Stomach (tissue), 19 donors: ENCODE measurements at places on chromosomes 12 and 14. TPM values are rescaled to one million over a fixed set of nuclear protein-coding genes. Genes with fewer than 3 reads are reported as not detected.
A peak's percentile ranks its signal among the peaks of the same experiment; 100 is the strongest.

Gene KRT85
- not detected for total RNA-seq

Gene DLGAP5
- total RNA-seq, result 3.5 TPM

Gene RNASE3
- not detected for total RNA-seq

Gene KLRG1
- total RNA-seq, result 2.9 TPM

Gene SSTR1
- total RNA-seq, result 26.1 TPM

Gene C14orf132
- 7.5 TPM for total RNA-seq

Gene SLC10A1
- not detected for total RNA-seq

Gene CD163L1
- total RNA-seq, result 7.6 TPM

Gene EMP1
- 115 TPM for total RNA-seq

Gene TGM1
- 5.7 TPM for total RNA-seq

Gene LTA4H
- 79.4 TPM for total RNA-seq

DNA sequence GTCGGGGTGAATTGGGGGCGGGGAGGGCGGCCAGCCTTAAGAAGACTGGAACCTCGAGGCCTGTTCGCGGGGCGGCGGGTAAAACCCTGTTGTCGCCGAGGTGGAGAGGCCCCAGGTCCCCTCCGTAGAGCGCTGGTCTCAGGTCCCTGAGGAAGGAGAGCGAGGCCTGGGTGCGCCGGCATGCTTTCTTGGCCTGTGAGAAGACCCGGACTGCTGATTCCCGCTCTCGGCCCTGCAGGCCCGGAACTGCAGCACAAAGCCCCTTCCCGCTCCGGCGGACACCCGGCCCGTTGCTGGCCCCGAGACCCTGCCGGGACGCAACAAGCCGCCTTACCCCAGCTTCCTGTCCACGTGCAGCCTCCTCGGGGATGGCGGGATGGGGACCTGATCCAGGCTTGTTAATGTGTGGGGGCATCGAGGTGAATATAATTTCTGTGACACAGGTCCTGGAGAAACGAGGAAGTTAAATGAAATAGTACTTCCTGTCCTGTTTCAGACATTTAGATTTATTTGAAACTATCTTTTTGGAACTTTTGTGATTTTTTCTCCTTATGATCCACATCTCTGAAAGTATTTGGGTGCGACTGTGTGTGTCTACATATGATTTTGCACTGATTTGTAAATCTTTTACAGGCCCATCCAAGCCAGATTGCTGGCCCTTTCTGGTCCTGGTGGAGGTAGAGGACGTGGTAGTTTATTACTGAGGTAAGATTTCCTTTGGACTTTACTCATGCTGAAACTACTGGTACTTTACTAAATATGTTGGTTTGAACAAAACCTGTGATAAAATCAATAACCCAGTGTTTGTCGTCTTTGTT, 600 bp downstream of the PNN start:
- peak; percentile 77 for DNase-seq

- DNase-seq, result no peak
These were observed 21.8 kb downstream of the IRAK3 start for GRCh38 chr12:66210840-66211239.

DNA sequence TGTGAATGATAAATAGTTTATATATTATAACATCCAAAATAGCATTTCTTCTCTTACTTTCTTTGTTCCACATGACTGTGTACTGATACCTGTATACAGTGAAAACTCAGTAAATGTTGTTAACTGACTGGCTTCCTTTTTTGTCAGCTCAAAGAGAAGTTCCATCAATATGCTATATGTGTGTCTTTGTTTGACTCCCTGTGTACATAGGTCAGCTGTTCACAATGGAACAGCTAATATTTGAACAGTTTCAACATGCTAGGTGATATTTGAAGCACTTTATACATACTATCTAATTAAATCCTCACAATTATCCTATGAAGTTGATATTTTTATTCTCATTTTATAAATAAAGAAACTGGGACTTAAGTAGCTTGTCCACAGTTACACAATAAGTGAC, 15.3 kb upstream of the KICS2 start:
- no peak for DNase-seq

- no peak for DNase-seq
These were observed 41.6 kb upstream of the VASH1 start for GRCh38 chr14:76719666-76720065.

DNA sequence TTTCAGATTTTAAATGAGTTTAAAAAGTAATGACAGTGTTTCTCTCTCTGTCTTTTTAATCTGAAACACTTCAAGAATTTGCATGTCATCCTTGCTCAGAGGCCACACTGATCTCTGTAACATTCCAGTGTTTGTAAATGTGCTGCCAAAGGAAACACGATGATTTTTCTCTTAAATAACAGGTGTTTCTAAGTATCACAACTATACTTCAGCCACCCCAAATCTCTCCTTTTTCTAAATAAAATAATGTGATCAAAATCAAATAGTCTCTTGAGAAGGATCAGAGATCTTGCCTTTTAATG, 3.3 kb upstream of the GALC start:
- no peak for DNase-seq

DNA sequence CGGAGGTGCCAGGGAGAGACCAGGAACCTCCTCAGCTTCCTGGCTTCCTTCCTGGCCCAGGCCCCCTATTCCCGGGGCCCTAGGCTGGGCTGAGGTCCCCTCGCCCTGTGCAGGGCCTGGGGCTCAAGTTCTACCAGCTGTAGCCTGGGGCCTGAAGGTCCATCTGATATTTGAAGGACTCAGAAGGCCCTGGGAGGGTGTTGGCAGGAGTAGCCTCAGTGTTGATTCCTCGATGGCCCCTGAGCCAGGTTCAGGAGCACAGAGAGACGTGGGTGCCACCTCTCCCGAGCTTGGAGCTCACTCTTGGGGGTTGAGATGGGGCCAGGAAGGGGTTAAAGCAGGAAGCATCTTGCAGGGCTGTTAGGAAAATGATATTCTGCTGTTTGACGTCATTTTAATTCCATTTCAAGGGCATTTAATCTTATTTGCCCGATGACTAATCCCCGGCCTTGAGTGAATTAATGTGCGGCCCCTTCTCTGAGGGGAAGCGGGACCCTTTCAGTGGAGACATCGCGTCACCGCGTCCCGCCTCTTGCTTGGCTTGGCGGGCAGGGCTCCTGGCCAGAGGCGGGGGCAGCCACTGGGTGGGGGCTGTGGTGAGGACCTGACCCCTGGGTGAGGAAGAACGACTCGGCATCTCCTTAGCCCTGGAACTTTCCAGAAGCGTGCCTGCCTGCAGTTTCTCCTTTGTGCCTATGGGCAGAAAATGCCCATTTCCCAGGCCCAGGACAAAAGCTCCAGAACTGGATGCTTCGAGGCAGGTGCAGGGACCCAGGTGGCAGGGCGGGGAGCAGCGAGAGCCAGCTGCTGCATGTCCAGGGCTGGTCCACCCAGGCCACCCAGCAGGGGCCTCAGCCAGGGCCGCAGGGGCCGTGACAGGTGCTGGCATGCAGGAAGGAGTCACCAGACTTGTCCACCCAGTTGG, 158.3 kb downstream of the KIF26A start:
- DNase-seq, result peak; percentile 71

DNA sequence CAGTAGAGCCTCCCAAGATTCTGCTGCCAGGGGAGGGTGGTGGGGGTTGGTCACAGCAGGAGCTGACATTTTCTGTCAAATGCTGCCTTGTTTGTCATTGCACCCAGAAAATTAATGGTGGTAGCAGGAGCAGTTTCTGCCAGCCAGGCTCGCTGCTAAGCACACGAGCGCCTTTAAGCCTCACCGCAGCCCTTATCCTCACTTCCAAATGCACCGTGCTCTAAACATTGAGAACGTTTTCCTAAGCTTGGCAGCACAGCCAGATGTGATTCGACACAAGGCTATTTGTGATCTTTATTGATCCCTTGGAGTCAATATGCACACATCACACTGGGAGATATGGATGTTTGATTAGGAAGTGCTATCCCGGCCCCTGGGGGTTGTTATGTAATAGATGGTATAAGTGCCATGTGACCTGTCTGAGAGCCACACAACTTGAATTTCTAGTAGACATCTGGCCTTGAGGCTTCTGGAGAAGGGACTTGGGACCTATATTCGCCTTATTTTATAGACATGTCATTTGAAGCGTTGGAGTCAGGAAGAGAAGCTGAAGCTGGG, 31.6 kb upstream of the BEGAIN start:
- no peak for DNase-seq

- peak; percentile 50 for DNase-seq
These were observed 328.1 kb downstream of the BTG1 start for GRCh38 chr12:91817517-91817916.

DNA sequence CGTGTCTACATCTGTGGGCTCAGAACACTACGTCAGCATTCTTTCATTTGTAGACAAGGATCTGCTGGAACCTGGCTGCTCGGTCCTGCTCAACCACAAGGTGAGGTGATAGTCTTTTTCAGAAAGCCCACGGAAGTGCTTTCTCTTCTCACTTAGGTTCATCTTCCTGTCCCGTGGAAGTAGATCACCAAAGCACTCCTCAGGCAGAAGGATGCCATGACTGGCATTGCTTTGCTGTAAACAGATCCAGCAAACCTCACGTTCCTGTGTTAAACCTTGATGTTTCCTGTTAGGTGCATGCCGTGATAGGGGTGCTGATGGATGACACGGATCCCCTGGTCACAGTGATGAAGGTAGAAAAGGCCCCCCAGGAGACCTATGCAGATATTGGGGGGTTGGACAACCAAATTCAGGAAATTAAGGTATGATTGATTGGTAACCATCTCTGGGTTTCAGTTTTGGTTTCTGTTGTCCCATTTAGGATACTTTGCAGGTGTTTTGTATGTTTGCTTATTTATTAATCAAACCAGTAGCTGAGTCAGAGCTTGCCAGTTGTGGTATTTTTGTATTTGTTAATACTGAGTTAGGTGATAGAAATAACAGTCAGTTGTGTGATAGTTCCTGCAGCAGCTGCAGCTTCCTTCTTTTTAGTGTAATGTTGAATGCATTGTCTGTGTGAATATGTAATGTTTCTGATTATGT, 7.5 kb downstream of the PSMC1 start:
- no peak for DNase-seq

DNA sequence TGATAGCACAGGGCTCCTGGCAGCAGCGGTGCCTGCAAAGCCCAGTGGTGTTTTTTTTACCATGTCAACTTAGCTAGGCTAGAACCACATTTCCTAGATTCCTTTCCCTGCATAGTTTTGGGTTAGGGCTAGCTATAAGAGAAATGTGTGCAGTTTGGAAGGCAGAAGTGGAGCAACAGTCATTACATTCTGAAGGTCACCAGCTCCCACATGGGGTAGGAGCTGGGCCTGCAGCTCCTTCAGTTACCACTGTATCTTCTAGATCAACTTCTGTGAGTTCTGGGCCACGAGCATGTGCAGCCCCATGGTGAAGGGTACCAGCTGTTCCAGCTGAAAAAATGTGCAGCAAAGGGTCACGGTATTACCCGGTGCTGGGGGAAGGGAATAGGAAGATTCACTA, 2.3 kb upstream of the SLC25A3 start:
- no peak for DNase-seq
